ENCODE measurements at places on chromosomes 7 and 10. TPM values are rescaled to one million over a fixed set of nuclear protein-coding genes. Genes with fewer than 3 reads are reported as not detected.

MRPS24 gene
- total RNA-seq, result 34.1 TPM

GPR26 gene
- total RNA-seq, result 13.8 TPM

PON1 gene
- total RNA-seq, result 1.2 TPM

TSPAN15 gene
- total RNA-seq, result 10.6 TPM

CCDC126 gene
- 47.7 TPM for total RNA-seq

HPSE2 gene
- total RNA-seq, result 0.23 TPM
